ENCODE measurements at places on chromosomes 7 and 10. TPM values are rescaled to one million over a fixed set of nuclear protein-coding genes. Genes with fewer than 3 reads are reported as not detected.

DNA sequence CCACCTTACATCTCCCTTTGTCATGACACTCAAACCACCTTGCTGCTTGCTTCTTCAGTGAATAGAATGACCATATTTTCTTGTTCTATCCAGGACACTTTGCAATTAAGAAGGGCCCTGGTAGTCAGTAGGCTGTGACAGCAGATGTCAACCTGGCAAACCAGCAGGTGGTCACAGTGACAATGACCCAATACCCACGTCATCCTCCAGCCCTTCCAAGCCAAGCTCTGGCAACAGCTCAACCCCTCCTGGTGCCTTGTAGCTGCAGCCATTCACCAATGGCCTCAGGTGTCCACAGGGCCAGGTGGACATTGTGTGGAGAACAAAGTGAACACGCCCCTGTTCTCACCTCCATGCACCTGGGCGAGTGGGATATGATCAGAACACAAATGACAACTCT, 87.6 kb upstream of the MACROH2A2 start:
- no peak for DNase-seq

GRCh38 chr10:47073967-47074366, 162.7 kb downstream of the PTPN20 start:
- no peak for DNase-seq

DNA sequence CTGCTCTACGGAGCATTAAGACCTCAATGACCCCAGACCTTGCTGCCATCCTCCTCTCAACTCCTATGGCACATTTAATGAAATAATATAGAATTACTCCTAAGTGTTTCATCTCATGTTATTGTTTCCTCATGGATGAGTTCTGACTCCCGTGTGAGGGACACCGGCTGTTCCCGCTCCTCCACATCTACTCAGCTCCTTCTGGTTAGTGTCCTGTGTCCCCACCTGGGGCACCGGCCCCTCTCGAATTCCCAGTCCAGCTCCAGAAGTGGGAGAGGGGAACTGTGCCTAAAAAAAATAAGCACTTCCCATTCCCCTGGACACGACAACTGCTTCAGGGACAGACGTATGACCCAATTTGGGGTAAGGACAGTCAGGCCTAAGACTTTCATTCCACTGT, 58.3 kb downstream of the PIP4K2A start:
- DNase-seq: no peak

- no peak for DNase-seq
Measured at GRCh38 chr7:92782236-92782635, 54.1 kb downstream of the CDK6 start.

DNA sequence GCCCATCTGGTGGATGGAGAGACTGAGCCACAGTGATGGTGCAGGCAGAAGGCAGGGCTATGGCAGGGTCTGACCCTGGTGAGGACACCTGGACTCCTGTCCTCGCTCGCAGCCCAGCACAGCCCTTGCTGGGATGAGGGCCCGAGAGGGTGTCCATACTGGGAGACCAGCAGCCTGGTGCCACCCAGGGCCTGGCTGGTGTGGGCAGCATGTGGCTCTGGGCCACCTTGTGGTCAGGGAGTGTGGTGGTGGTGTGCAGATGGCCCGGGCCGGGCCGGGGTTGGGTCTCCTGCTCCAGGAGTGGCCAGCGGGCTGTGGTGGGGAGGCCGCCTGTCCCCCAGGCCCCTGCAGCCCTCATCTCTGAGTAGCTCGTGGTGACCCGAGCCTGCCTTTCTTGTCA, 14.9 kb downstream of the ADCY1 start:
- no peak for DNase-seq

The CTNNA3 gene
- 62.1 TPM for total RNA-seq

The EIF3A gene
- total RNA-seq: 158 TPM
